Large intestine (tissue), 12 donors: ENCODE measurements at places on chromosomes 2 and 18.

DNA sequence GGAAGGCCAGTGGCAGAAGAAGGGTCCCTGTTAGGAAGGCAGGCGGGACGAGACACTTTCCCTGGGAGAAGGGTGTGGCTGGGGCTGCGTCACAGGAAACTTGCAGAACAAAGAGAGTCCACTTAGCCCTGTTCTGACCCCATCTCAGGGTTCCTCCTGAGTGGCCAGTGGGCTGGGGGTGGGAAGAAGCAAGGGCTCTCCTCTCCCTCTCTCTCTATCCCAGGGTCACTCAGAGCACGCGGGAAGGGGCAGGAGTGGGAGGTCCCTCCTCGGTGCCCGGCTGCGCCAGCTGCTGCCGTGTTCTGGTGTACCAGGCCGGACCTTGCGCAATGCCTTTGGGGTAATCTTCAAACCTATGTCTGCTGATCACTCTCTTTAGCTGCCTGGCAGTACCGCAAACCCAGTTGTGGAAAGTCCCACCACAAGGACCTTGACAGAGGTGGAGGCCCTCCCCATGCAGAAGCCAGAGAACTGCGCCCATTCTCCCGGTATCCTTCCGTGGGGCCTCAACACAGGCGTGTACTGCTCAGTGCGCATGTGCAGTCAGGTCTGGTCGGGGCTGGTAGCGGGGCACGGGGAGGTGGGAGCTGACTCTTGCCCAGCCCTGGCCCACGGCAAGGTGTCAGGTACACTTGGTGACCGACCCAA, 47.8 kb upstream of the ST3GAL5 start:
- no peak for DNase-seq

- no peak for DNase-seq
Measured at GRCh38 chr18:31498574-31499524, 872 bp downstream of the DSG2 start.

- DNase-seq: no peak
Measured at GRCh38 chr18:56492136-56492535, 146.3 kb downstream of the TXNL1 start.

DNA sequence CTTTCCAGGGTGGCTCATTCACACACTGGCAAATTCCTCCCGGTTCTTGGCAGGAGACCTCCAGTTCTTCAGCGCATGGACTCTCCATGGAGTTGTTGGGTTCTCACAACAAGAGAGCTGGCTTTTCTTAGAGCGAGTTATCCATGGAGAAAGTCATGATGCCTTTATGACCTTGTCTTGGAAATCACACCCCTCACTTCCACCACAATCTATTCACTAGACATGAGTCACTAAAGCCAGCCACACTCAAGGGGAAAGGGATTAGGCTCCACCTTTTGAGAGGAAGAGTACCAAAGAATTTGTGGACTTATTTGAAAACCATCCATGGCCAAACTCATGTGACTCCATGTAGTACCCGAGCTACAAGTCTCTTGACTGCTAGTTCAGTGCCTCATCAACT, 160.5 kb downstream of the SETBP1 start:
- no peak for DNase-seq

DNA sequence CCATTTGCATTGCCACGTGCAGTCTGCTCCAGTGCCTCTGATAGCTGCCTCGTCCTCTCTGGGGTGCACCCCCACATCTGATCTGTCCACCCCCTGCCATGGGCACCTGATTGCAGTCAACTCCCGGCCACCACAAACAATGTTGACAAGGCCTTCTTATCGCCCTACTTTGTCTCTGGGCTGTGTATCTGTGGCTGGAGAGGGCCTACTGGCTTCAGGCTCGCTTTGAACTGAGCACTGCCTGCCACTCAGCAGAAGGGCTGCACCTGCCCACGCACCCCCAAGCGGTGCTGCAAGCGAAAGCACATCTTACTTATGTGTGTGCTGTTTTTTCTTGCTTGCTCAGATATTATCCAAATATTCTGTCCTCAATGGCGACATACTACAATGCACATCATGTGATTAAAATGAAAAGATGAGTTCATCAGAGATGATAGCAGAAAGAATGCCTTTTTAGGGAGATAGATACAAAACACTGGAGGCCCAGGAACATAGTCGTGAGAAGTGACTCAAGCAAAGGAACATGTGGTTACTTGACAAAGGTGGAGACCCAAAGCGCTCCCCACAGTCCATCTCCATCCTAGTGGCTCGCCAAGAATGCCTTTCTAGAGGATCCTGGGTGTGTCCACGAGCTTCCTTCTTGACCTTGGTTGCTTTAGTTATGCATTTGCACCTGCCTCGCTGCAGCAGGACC, 28.8 kb downstream of the FBLN7 start:
- DNase-seq: no peak
